Epithelial cell of alveolus of lung (primary cell): ENCODE measurements at places on chromosomes 6 and 20. TPM values are rescaled to one million over a fixed set of nuclear protein-coding genes. Genes with fewer than 3 reads are reported as not detected.

MLN gene
- not detected in 2 replicates for total RNA-seq

CDH22 gene
- not detected in 2 replicates for total RNA-seq

MOCS3 gene
- total RNA-seq, result 5.1 and 8.3 TPM in 2 replicates

GGT7 gene
- total RNA-seq, result 17.1 and 24.0 TPM in 2 replicates

DSP gene
- total RNA-seq, result 2.2 and 12.7 TPM in 2 replicates

CDH4 gene
- total RNA-seq, result 7.4 and 21.2 TPM in 2 replicates
